ENCODE measurements at places on chromosomes 5 and 9. TPM values are rescaled to one million over a fixed set of nuclear protein-coding genes. Genes with fewer than 3 reads are reported as not detected.

The CCL21 gene
- polyA plus RNA-seq = not detected

DNA sequence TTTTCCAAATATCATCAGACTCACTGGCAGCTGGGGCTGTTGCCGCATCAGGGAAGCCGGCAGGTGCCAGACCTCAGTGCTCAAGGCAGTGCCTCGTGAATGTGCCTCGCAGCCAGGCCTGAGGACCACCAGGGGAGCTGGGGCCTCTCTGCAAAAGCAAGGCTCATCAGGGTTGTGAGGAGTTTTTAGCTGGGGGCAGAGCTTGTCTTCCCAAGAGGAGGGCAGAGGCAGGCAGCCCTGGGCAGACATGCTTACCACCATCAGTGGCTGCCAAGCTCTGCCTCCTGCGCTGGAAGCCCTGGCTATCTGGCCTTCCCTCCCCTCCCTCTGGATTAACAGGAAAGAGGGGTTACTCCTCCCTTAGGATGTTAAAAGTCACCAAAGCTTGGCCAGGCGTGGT is 8.8 kb upstream of the TBC1D9B start:
- no peak for DNase-seq
- peaks cover 46% of the 10 kb centered on the region for H3K36me3 ChIP-seq
- no peaks in the 10 kb centered on the region for H3K27me3 ChIP-seq
- no peak overlapping the region for H3K27ac ChIP-seq

- no peak for DNase-seq
- H3K27ac ChIP-seq = peak overlapping the region; percentile 47
- H3K4me3 ChIP-seq = no peak overlapping the region
- no peaks in the 10 kb centered on the region for H3K36me3 ChIP-seq
These were observed 84.3 kb upstream of the SLC1A3 start for GRCh38 chr5:36521838-36522745.

The CCL28 gene
- polyA plus RNA-seq = 2.4 TPM

GRCh38 chr9:5500441-5501235 is 9.7 kb upstream of the PDCD1LG2 start:
- peaks cover 4% of the 10 kb centered on the region for H3K4me1 ChIP-seq
- H3K27ac ChIP-seq = no peak overlapping the region
- H3K27me3 ChIP-seq = no peaks in the 10 kb centered on the region
- DNase-seq = no peak
- H3K36me3 ChIP-seq = no peaks in the 10 kb centered on the region

GRCh38 chr5:108315829-108316228 is 66.1 kb downstream of the FBXL17 start:
- H3K27me3 ChIP-seq = no peaks in the 10 kb centered on the region
- no peak overlapping the region for H3K27ac ChIP-seq
- no peaks in the 10 kb centered on the region for H3K4me1 ChIP-seq
- no peak overlapping the region for H3K4me3 ChIP-seq

DNA sequence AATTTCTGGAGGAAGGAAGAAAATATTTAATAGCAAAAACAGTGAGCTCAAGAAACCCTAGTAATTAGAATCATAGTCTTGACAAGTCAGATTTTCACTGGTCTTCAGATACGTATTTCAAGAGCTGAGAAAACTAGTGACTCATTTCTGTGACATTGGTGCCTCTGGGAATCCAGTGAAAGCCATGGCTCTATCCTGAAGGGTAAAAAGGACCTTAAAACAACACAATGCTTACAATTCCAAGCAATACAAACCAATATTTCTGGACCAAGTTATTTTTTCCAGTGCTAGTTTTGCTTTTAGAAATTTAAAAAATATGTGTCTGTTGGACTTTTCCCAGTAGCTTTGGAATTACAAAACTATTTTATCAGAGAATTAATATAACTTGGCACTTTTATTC is 140.3 kb downstream of the LPAR1 start:
- peaks cover 5% of the 10 kb centered on the region for H3K4me1 ChIP-seq
- H3K36me3 ChIP-seq = no peaks in the 10 kb centered on the region
- no peak for DNase-seq
- no peaks in the 10 kb centered on the region for H3K27me3 ChIP-seq

The TEK gene
- 12.0 TPM for polyA plus RNA-seq

GRCh38 chr5:65938256-65938655 is 11.9 kb downstream of the ERBIN start:
- DNase-seq = no peak
- H3K27me3 ChIP-seq = no peaks in the 10 kb centered on the region
- no peaks in the 10 kb centered on the region for H3K4me1 ChIP-seq
- H3K4me3 ChIP-seq = no peak overlapping the region

DNA sequence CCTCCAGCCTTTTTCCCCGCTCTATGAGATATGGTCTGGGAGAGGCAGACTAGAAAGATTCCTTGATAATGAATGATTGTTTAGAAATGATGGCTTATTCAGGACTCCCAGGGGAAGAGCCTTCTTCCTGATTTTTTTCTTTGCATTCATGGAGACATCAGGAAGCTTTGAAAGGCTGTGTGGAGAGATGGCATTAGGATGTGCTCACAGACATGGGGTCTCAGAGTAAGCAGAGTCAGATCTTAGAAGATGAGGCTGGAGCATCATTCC is 37.1 kb downstream of the PPARGC1B start:
- H3K4me3 ChIP-seq = no peak overlapping the region
- DNase-seq = no peak
- no peaks in the 10 kb centered on the region for H3K36me3 ChIP-seq
- no peak overlapping the region for H3K27ac ChIP-seq
- peaks cover 9% of the 10 kb centered on the region for H3K4me1 ChIP-seq

DNA sequence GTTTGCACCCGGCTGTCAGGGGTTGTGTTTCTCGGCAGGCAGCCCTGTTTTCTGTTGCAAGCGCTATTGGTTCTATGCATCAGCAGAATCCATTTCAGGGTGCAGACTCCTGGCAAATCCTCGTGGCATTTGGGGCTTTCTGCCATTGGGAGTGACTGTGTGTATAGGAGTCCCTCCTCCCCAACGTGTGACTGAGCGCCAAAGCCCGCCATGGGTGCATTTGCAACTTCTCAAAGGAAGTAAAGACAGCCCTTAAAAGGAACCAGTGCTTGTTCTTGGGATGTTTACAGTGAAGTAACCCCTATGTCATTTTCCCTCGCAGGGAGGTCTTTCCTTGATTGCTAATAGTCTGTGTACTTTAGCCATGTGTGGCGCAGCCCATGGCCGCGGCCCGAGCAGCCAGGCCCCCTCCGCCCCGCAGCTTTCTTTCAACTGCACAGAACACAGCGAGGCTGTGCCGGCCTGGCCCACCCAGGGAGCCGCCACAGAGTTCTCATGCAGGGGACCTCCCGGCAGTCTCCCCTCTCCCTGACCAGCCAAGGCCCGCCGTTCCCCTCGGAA is 175.6 kb downstream of the HSD17B3 start:
- DNase-seq = no peak
- H3K4me1 ChIP-seq = peaks cover 37% of the 10 kb centered on the region
- H3K27me3 ChIP-seq = peaks cover 6% of the 10 kb centered on the region

- no peak for DNase-seq
- no peaks in the 10 kb centered on the region for H3K27me3 ChIP-seq
- no peaks in the 10 kb centered on the region for H3K36me3 ChIP-seq
- no peak overlapping the region for H3K4me3 ChIP-seq
- no peaks in the 10 kb centered on the region for H3K4me1 ChIP-seq
These were observed 23.3 kb downstream of the MCTP1 start for GRCh38 chr5:95261437-95262175.

- peaks cover 9% of the 10 kb centered on the region for H3K4me1 ChIP-seq
- H3K36me3 ChIP-seq = no peaks in the 10 kb centered on the region
- no peak overlapping the region for H3K27ac ChIP-seq
These were observed 111.9 kb downstream of the NTRK2 start for GRCh38 chr9:84781458-84781857.

DNA sequence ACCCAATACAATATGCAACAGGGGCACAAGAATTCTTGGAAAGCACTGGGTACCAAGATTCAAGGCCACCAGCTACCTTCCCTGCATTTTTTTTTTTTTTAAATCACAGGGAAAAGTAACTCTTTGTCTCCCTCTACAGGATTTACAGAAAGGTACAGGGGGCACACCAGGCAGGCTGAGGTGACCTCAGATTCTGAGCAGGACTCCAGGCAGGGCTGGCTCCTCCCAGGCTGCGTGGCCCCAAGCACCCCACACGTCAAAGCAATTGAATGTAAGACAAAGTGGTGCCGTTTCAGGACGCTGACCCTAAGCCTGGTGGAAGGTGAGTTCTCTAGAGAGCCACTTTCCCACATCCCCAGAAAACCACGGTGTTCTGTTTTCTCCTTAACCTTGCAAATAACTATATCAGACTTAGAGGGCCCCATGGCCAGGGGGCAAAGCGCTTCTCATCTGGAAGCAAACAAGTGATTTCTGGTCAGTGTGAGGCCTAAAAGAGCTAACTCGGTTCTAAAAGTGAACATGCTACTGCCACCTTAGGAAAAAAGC is 222.6 kb downstream of the ROR2 start:
- H3K27me3 ChIP-seq = no peaks in the 10 kb centered on the region
- peaks cover 15% of the 10 kb centered on the region for H3K36me3 ChIP-seq
- H3K27ac ChIP-seq = no peak overlapping the region
- no peak for DNase-seq
- no peaks in the 10 kb centered on the region for H3K4me1 ChIP-seq
- H3K4me3 ChIP-seq = no peak overlapping the region

The PHF24 gene
- polyA plus RNA-seq = 48.6 TPM

DNA sequence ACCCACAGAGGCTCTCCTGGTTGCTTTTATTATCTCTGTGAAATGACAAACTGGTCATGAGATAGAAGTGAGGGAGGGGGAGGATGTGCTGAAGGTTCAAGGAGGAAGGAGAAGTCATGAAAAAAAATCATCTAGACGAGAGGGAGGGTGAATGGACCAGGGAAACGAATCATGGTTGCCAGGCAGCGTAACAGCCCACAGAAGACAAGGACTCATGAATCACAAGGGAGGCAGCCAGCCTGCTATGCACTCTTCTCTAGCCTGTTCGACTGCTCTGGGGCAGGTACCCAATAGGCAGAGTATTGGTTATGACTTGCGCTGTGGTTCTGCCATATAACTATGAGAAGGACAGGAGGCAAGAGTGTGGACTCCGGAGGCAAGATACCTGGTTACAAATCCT is 475.2 kb downstream of the CDK5RAP2 start:
- no peaks in the 10 kb centered on the region for H3K27me3 ChIP-seq

GRCh38 chr5:60503771-60504170 is 196.2 kb downstream of the DEPDC1B start:
- H3K4me3 ChIP-seq = no peak overlapping the region
- no peak overlapping the region for H3K27ac ChIP-seq
- no peaks in the 10 kb centered on the region for H3K36me3 ChIP-seq
- no peak for DNase-seq
- no peaks in the 10 kb centered on the region for H3K27me3 ChIP-seq
- H3K4me1 ChIP-seq = no peaks in the 10 kb centered on the region

The CBY3 gene
- polyA plus RNA-seq = 2.6 TPM

DNA sequence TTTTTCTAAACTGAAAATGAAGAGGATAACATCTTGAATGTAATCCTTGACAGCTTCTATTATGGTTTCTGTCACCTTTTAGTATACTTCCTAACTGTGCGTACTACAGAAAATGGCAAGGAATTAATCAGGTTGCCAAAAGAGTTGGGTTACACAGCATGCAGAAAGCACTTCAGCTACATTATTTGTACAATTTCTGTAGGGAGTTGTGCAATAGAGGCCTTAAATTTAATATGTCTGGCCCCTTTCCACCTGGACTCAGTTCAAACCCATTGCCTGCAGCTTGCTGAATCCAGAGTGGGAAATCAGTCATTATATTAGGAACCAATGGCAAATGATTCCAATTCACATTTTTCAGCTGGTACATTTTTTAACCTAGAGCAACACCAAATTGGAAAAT is 549.7 kb downstream of the CSNK1G3 start:
- peaks cover 4% of the 10 kb centered on the region for H3K4me1 ChIP-seq
- H3K4me3 ChIP-seq = no peak overlapping the region

Data from spinal cord (tissue), 10 donors.